Uterine smooth muscle cell (primary cell): ENCODE measurements at places on chromosomes 6 and 20. TPM values are rescaled to one million over a fixed set of nuclear protein-coding genes. Genes with fewer than 3 reads are reported as not detected.

ASIP gene
- total RNA-seq: not detected in 2 replicates

HMGCLL1 gene
- 0.11 TPM in 1 of 2 replicates, not detected in the other for total RNA-seq

LPA gene
- total RNA-seq: not detected in 2 replicates

PRSS35 gene
- 3.2 and 3.5 TPM in 2 replicates for total RNA-seq

MLN gene
- not detected in 2 replicates for total RNA-seq

HCRTR2 gene
- not detected in 2 replicates for total RNA-seq

SLC26A8 gene
- total RNA-seq: not detected in 2 replicates

SCUBE3 gene
- total RNA-seq: 21.1 and 58.5 TPM in 2 replicates

TBP gene
- total RNA-seq: 10.0 and 20.4 TPM in 2 replicates
